Type B pancreatic cell (in vitro differentiated cells): ENCODE measurements at places on chromosomes 3 and 15.

- DNase-seq = no peak
Measured at GRCh38 chr3:57556459-57557084, 498 bp downstream of the PDE12 start.

DNA sequence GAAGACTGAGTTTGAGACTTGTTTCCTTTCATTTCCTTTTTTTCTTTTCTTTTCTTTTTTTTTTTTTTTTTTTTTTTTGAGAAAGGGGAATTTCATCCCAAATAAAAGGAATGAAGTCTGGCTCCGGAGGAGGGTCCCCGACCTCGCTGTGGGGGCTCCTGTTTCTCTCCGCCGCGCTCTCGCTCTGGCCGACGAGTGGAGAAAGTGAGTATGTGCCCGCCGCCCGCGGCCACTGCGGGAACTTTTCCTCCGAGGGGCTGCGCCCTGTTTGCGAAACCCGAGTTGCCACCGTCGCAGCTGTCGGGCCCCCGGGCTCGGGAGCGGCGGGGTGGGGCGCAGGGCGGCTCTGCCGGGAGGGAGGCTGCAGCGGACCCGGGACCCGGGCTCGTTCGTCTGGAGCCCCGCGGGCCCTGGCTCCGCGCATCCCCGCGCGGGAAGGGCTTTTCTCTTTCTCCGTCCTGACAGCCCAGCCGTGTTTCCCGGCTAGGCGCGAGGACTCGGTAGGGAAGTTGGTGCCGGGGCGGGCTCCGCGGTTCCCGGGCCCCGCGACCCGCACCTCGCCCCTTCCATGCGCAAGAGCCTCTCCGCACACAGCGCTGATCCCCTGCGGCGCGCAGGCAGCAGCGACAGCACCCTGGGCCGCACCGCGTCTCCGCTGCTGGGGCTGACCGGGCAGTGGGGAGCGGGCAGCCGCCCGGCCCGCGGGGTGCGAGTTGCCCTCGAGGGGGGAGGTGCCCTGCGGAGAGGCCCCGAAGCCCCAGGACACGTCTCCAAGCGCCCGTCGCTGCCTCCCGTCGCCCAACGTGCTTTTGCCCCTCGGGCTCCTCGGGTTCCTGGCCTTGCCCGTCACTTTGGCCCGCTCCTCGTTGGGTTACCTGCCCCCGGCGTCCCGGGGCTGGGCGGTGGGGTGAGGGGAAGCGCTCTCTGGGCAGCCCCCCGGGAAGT is 1.4 kb downstream of the IGF1R start:
- DNase-seq = peak; percentile 78

- no peak for DNase-seq
Measured at GRCh38 chr15:32979710-32980109, 214.8 kb downstream of the FMN1 start.

DNA sequence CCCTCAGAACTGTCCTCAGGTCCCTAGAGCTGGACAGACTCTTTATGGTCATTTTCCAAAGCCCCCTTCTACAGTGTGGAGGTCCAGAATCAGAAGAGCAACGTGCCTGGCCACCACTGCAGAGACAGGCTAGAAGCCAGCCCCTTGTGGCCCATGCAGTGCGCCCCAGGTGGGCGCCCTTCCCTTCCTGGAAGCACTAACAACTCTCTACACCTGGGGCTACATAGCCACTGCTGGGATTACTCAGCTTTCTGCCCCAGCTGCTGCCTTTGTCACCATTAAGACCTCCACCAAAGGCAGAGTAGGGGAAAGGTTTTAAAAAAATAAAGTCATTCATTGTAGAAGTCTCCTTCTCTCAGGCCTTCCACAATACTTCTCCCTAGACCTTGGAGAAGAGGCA is 2.3 kb downstream of the RASGRP1 start:
- DNase-seq = no peak

- peak; percentile 48 for DNase-seq
Measured at GRCh38 chr3:14118400-14119381, 6.0 kb downstream of the CHCHD4 start.

DNA sequence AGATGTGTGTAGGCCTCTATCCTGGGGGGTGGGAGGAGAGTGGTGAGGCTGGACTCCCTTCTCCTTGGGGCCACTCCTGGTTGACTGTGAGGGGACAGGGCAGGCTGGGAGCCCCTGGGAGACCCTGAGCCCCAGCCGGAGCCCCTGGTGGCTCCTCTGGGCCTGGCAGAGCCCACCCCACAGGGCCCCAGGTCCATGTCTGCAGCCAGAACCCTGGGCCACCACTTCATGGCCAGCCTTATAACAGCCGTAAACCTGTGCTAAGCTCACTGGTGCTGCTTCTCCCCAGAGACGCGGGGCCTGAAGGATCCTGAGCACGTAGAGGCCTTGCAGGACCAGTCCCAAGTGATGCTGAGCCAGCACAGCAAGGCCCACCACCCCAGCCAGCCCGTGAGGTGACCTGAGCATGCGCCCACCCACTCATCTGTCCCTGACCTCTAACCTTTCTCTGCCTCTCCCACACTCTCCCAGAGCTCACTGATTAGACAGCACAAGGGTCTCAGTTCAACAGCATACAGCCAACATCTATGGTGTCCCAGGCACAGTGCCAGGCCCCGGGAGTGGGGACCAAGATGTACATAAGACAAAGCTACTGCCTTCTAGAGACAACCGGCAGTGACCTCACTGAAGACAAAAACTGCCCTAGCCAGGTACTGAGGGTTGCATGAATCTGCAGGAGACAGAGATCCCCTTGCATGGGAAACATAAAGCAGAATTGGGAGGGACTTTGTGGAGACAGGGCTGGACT is 3.5 kb downstream of the NR2E3 start:
- no peak for DNase-seq

- DNase-seq = no peak
Measured at GRCh38 chr3:61734749-61735686, 173.6 kb downstream of the PTPRG start.

DNA sequence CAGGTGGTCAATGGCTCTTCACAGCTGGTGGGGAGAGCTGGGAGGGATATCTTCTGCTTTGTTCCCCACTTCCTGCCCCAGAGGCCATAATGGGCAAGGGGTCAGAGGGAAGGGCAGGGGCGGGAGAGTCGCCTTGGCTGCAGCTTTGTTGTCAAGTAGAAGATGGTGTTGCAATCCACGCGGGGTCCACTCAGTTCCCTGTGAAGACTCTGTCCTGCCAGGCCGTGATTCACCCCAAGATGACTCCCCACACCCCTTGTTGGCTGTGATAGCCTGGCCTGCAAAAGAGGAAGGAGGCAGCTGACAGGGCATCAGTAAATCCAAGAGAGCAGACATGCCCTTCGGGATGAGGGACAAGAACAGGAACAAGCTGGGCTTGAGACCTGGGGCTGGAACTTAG is 6.9 kb downstream of the GALNT15 start:
- peak; percentile 51 for DNase-seq

DNA sequence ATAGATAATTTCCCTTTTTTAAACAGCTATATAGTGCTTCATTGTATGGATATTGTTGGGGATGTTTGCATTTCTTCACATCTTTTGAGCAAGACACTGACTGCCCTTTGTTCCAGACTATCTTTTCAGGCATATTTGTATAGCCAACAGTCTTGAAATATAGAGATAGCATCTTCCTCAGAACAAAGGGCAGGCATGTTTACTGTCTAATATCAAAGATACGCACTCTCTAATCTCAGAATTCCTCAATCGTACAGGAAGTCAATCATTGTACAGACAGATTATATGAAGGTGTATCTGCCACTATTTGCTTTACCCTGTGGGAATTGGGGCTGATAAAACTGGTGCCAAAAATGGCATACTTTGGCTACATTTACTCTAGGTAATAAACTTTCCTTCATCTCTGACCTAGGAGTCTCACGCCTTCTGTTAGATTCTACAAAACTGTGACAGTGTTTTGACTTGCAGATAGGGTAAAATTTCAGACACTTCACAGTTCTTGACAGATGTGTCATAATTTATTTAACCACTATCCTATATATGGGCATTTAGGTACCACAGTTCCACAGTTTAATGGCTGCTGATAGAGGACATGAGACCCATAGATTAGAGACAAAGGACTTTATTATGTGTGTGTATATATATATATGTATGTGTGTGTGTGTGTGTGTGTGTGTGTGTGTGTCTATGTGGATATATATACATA is 321.0 kb downstream of the IGSF11 start:
- DNase-seq = no peak

GRCh38 chr15:31303726-31304648 is 22.6 kb upstream of the KLF13 start:
- peak; percentile 63 for DNase-seq

- DNase-seq = no peak
Measured at GRCh38 chr15:41928100-41928499, 34.2 kb upstream of the SPTBN5 start.

GRCh38 chr3:39637807-39638206 is 170.3 kb downstream of the MOBP start:
- no peak for DNase-seq

- DNase-seq = no peak
Measured at GRCh38 chr3:129699199-129699598, 92.7 kb upstream of the PLXND1 start.

DNA sequence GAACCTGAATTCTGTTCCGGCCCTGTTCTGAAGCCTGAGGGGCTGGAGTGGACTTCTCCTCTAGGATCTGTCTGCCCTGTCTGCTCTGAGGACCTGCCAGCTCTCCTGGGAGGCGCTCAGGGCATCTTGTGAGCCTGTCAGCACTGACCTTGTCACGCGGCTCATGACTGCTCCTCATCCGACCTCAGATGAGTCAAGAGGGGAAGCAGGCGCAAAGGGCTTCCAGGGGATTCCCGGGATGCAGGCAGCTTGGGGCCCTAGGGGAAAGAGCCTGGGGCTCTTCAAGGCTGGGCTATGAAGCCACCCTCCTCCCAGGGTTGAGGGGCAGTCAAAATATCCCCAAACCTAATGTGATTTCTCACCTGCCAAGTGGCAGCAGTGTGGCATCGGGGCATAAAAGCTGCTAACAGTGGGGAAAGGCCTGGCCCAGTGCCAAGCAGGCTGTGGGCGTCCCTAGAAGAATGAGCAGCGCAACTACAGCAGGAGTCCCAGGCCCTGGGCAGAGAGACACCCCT is 27.6 kb upstream of the ANKDD1A start:
- DNase-seq = no peak

DNA sequence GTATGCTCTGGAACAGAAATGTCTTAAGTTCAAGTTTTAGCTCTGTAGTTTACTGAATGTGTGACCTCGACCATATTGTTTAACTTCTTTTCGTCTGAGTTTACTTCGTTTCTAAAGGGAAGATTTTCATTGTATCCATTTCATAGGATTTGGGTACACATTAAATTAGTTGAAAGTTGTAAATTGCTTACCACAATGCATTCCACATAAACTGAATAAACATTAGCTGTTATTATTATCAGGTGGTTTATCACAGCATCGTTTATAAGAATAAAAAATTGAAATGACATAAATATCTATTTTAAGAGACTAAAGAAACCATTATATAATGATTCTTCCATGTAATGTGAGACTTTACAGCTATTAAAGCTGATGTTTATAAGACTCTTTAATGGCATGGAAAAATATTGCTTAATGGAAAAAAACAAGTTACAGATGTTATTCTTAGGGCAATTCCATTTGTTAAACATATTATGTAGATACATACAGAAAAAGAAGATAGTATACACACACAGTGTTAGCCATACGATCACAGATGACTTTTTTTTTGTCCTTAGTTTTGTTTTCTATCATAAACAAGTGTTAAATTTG is 342.3 kb upstream of the SGO1 start:
- no peak for DNase-seq

DNA sequence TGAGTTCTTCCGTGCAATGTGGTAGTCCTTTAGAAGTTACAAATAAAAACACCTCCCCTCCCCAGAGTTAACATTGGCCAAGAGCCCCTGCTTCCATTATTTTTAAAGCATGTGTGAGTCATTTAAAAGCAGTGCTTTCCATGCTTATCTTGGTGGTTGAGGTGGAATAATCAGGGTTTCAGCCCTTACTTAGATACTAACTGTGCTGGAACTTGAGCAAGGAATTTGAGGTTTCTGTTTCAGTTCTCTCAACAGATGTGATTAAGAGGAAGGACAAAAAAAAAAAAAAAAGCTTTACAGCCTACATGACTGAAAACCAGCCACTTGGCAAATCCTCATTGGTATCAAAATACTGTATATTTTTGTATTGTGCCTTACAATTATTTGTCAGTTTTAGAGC is 64.5 kb downstream of the CGNL1 start:
- no peak for DNase-seq

DNA sequence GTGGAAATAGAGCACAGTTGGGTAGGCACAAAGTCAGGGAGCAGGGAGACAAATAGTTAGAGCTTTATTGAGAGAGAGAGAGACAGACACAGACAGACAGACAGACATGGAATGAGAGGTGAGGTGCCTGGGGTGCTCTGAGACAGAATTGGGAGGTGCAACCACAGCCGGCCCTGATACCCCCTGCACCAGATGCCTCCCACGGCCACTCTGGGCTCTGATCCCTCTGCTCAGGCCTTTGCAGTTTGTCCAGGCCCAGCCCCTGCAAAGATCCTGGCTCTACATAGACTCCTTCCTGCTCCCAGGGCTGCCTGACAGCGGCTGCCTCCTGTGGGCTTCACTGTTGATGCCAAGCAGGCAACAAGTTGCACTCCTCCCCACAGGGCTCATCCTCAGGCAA is 283.8 kb downstream of the GABRG3 start:
- DNase-seq = no peak

DNA sequence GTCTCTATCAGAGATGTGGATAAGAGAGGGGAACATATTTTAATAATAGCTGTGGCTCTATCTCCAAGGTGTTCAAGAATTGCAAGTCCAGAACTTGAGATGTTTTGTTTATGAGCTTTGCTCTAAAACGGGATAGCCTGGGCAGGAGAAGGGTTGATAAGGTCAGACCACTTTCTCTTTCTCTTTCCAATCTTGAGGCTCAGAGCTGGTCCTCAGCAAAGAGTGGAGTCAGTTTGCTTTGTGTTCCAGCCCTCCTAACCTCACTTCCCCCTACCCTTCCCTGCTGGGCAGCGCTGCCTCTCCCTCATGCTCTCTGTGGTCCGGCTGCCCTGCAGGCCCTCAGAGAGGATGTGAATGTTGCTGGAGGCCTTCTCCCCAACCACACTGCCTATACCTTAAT is 13.8 kb downstream of the KLHL6 start:
- no peak for DNase-seq

DNA sequence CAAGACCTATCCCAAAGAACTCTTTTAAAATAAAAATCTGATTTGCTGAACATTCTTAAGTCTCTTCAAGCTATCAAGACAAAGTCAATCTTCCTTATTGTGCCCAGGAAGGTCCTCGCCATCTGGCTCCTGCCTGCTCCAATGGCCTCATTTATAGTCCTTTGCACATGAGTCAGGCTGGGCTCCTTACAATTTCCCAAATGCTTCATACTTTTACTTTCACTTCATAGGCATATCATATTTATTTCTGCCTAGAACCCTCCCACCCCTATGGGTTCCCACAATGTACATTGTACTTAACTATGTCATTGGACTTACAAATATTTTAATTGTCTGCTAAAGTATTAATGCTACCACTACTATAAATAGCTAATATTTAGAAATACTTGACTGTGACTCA is 9.1 kb downstream of the THRB start:
- no peak for DNase-seq

- DNase-seq = no peak
Measured at GRCh38 chr15:63172851-63173451, 15.7 kb upstream of the RPS27L start.
